ENCODE measurements at places on chromosomes 4 and X. TPM values are rescaled to one million over a fixed set of nuclear protein-coding genes. Genes with fewer than 3 reads are reported as not detected.

The PNMA6A gene
- not detected for total RNA-seq

The S100G gene
- total RNA-seq, result not detected

The PNMA5 gene
- not detected for total RNA-seq

The PLA2G12A gene
- 38.9 TPM for total RNA-seq

The MSX1 gene
- 0.67 TPM for total RNA-seq

The SRPK3 gene
- total RNA-seq, result 0.33 TPM

The NUDT10 gene
- total RNA-seq, result 5.3 TPM

The MFAP3L gene
- 53.8 TPM for total RNA-seq

The ERAS gene
- not detected for total RNA-seq

The USP17L18 gene
- not detected for total RNA-seq

The DGAT2L6 gene
- total RNA-seq, result not detected

- no peak for DNase-seq
These were observed 166.1 kb downstream of the AFAP1 start for GRCh38 chr4:7773401-7774180.

DNA sequence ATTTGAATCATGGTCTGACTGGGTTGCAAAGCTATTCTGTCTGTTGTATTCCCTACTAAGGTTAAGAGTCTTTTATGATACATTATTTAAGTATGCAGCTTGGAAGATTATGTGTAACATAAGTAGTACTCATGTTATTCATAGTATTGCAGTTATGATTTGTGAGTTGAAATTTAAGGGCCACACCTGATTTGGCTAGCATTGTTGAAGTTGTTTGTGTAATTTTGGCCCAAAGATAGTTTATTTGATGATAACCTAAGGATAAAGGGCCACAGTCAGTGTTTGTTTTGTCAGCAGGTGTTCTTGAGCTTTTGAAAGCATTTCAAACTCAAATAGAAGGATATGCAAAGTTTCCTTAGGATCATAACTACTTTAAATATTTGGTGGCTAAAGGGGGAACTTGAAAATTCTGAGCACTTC is 38.9 kb downstream of the NUDT9 start:
- peak; percentile 5 for DNase-seq

DNA sequence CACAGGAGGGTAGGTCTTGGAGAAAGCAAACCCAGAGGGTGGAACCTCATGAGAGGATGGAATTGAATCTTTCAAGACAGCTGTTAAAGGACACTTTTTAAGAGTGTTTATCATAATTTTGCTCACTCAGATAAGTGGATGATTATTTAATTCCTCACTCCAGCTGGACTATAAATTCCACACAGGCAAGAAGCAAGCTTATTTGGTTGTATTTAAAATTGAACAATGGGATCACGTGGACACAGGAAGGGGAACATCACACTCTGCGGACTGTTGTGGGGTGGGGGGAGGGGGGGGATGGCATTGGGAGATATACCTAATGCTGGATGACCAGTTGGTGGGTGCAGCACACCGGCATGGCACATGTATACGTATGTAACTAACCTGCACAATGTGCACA is 116.3 kb downstream of the DHRSX start:
- DNase-seq, result no peak

- DNase-seq, result peak; percentile 45
These were observed 462.3 kb upstream of the ADGRL3 start for GRCh38 chr4:60737858-60738257.

GRCh38 chrX:103157496-103158316 is 57.2 kb upstream of the BEX4 start:
- peak; percentile 22 for DNase-seq

DNA sequence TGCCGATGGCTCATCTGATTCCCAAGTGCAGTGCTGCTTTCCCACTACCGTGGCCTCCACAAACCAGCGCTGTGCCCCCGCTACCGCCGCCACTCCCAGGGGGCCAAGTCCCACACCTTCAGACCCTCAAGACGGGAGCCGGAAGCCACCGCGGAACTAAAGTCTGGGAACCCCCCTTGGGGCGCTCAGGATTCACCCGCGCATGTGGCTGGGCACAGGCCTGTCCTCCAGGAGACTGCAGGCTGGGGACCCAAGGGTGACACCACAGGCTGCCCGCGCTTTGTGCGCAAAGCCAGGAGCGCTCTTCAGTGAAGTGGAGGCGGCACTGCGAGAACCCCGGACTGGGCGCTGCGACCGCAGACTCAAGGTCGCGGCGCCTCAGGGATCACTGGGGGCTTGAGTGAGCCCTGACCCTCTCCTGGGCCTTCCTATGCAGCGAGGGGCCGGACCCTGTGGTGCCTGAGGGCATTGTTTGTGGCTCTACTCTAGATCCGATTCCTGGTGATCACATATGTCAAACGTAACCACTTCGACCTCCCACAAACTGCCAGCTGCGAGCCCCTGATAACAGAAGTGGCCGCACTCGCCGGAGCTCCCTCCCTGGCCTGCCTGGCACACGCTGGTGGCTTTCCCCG is 20.4 kb upstream of the TBC1D14 start:
- DNase-seq, result no peak

- no peak for DNase-seq
These were observed 135.7 kb downstream of the QDPR start for GRCh38 chr4:17376205-17376604.

DNA sequence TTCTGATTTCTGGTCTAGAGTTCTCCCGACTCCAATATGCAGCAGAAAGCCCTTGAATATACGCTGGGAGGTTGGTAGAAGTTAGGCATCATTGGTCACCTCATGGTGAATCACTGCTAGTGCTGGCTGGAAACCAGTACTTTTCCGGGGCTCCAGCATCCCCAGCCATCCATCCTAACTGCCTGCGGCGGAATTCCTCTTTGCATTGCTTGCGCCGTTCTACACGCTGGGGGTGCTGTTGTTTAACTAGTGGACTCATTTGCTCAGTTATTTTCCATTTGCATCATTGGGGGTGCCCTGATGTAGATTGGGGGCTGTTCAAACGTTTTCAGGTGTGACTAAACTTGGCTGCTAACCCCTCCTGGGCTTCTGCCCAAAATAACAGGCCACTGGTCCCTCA is 23.3 kb upstream of the GPR50 start:
- peak; percentile 55 for DNase-seq

GRCh38 chr4:1375051-1375721 is 28.2 kb downstream of the UVSSA start:
- no peak for DNase-seq

- DNase-seq, result peak; percentile 8
These were observed 122.4 kb downstream of the RASL11B start for GRCh38 chr4:52984462-52984881.

DNA sequence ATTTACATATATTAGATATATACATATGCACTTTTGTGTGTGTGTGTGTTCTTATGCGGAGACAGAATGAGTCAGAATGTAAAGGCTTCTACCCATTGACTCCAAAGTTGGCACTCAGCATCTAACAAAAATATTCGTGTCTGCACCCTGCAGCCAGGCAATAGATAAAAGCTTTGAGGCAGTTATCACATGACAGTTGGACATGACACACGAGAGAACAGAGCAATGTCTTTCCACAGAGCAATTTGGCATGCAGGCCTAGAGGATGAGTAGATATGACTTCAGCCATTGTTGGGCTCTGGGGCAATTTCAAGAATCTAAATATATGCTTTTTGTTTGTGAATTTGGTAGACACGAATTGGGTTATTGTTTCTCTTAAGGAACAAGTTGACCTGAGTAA is 391.2 kb downstream of the SLITRK2 start:
- DNase-seq, result no peak

DNA sequence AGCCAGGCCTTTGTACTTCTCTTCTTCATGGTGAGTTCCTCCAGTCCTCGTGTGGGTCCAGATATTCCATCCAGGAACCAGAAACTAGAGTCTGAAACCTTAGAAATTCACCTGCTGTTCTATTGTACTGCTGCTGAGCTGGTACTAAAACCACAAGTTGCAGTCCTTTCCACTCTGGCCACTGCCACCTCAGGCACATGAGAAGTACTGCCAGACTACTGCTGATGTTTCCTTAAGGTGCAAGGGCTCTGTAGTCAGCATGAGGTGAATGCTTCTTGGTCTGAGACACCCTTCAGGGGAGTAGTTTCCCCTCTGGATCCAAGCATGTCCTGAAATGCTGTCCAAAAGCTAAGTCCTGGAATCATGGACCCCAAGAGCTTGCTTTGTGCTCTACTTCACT is 399.6 kb upstream of the CT83 start:
- no peak for DNase-seq

- DNase-seq, result peak; percentile 88
These were observed 107.8 kb downstream of the EFNB1 start for GRCh38 chrX:68936608-68937007.
